ENCODE measurements at places on chromosomes 3 and 15. TPM values are rescaled to one million over a fixed set of nuclear protein-coding genes. Genes with fewer than 3 reads are reported as not detected.

DNA sequence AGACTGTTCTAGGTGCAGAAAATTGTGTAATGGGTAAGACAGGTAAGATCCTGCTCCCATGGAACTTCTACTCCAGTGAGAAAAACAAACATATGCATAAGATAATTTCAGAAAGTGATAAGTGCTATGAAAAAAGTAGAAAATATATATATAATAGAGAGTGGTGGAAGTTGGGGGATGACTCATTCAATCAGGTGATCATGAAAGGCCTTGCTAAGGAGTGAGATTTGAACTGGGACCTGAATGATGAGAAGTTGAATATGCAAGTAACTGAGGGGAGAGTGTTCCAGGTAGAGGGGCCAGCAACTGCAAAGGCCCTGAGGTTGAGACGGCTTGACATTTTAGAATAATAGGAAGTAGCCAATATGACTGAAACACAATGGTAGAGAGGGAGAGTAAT is 92.3 kb upstream of the TNIK start:
- DNase-seq = no peak

GRCh38 chr15:64478863-64479262 is 18.5 kb downstream of the ZNF609 start:
- DNase-seq = no peak

GRCh38 chr3:10283638-10284037 is 9.1 kb downstream of the GHRL start:
- DNase-seq = no peak

Gene DIPK2A
- total RNA-seq = 24.7 TPM

Gene CDHR4
- total RNA-seq = 0.62 TPM

DNA sequence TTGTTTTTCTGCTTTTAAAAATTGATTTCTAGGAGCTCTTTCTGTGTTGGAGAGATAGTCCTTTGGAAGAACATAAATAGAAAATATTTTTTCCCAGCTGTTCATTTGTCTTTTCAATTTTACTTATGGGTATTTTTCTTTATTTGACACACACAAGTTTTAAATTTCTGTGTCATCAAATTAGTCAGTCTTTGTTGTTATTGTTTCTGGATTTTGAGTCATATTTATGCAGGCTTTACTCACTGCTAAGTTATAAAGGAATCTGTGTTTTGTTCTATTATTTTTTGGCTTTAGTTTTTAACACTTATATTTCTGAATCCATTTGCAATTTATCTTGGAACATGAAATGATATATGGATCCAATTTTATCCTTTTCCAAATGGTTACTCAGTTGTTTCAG is 5.9 kb upstream of the GHSR start:
- DNase-seq = no peak
